Left ventricle myocardium superior (tissue), 1 donor: ENCODE measurements at places on chromosomes 2 and 18. TPM values are rescaled to one million over a fixed set of nuclear protein-coding genes. Genes with fewer than 3 reads are reported as not detected.

DNA sequence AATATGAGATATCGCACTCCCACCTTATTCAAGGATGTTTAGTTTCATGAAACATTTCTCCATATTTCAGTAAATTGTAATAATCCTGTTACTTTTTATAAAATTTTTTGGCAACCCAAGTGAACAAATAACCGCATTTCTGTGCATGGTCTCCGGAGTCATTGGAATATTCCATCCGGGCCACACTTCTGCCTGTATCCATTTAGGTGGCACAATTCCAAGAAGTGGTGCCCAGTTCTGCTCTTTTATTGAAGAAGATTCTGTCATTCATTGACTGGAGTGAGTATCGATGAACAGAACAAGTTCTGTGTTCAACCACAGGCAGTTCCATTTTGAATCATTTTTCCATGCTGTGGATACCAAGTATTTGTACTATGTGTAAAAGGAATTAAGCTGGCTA is 26.6 kb upstream of the ICOS start:
- DNase-seq, result no peak

- DNase-seq, result no peak
Measured at GRCh38 chr2:19106376-19106775, 252.0 kb downstream of the OSR1 start.

- no peak for DNase-seq
Measured at GRCh38 chr18:29753379-29753778, 1289.2 kb downstream of the DSC3 start.

- no peak for DNase-seq
Measured at GRCh38 chr2:46116150-46116549, 181.1 kb upstream of the EPAS1 start.

GRCh38 chr2:46183426-46183825 is 113.8 kb upstream of the EPAS1 start:
- no peak for DNase-seq

- no peak for DNase-seq
Measured at GRCh38 chr2:108919571-108920373, 69.2 kb downstream of the EDAR start.

DNA sequence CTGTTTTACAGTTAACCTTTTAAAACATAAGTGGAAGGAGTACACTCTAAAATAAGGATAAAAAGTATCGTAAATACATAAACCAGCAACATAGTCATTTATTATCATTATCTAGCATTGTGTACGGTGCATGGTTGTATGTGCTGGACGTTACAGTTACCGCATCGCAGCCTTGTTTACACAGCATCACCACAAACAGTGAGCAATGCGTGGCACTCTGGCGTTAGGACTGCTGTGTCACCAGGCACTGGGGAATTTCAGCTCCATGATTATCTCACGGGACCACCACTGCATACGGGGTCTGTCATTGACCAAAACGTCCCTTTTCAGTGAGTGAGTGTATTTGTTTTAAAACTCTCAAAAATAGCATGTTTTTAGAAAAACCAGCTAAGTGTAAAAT is 103.0 kb upstream of the SNTG2 start:
- DNase-seq, result no peak

DNA sequence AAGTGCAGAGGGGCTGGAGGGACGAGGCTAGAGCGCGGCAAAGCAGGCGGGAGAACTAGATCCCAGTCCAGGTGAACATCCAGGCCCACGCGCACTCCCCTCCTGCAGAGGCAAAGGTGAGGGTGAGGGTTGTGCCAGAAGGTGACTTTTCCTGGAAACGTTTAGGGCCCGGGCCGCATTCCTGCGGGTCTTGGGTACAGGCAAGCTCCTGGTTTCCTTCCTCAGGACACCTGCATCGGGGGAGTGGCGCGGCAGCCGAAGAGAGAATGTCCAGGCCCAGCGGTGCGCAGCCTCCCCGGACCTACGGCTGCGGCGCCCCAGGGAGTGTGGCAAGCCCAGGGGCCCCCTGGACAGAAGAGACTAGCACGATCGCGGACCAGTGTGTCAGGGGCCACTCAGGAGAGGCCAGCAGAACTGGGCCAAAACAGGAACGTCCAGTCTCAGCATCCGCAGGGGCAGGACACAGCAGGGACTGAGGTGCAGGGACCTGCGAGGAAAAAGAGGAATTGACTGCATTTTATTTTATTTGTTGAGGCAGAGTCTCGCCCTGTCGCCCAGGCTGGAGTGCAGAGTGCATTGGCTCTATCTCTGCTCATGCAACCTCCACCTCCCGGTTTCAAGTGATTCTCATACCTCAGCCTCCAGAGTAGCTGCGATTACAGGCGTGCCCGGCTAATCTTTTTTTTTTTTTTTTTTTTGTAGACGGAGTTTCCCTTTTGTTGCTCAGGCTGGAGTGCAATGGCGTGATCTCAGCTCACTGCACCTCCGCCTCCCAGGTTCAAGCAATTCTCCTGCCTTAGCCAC is 8.7 kb upstream of the IMPA2 start:
- DNase-seq, result no peak

LINC00305 gene
- not detected for total RNA-seq

ARMC9 gene
- total RNA-seq, result 2.3 TPM
